ENCODE measurements at places on chromosomes 12 and 14.

GRCh38 chr12:68850390-68850789 is 42.4 kb downstream of the MDM2 start:
- no peak for DNase-seq

DNA sequence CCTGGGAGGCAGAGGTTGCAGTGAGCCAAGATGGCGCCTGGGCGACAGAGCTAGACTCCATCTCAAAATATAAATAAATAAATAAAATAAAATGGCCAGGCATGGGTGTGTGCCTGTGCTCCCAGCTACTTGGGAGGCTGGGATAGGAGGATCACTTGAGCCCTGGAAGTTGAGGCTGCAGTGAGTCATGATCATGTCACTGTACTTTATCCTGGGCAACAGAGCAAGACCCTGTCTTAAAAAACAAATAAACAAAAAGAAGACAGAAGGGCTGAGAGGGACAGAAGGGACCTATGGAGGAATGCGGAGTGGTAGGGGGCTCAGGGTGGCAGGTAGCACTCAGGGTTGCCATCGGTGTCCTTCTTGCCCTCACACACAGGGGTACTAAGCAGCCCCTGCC is 40.8 kb downstream of the PRPF40B start:
- no peak for DNase-seq

DNA sequence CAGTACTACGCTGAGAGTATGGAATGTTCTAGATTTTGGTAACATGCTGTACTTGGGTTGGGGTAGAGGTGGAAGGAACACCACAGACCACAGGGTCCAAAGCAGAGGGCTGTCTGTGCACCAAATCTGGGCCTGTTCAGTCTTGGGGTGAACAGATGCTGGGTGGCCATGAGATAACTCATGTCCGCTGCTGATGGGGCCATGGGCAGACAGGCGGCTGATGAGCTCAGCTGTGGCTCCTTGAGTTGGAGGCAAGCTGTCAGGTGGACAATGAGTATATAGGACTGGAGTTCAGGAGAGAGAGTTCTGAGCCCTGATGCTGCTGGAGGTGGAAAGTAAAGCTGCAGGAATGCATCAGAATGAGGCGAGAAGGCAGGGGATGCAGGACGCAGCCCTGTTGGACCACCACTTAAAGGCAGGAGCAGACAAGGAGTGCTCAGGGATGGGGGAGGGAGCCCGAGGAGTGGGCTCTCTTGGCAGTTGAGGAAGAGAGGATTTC is 6.2 kb downstream of the SMIM41 start:
- peak; percentile 8 for DNase-seq

- DNase-seq: no peak
These were observed 525.4 kb downstream of the TMEM121 start for GRCh38 chr14:106051796-106052195.

DNA sequence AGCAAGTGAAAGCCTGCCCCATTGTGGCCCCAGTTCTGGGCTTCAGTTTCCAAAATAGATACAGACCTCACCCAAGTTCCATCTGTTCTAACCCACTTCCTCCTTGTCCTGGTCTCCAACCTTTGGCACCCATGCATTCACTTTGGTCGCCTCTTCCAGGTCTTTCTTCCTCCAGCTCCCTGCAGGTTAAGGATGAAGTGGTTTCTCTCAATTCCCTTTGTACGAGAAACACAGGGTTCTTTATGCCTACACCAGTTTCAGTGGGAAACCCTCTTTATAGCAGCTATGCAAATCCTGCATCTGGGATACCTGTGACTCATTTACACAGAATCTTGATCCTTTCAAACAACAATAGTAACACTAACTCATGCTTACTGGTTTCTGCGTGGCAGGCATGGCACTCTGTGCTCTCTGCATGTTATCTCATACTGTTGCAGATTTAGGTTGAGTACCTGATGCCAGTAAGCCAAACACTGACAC is 110.6 kb upstream of the AMIGO2 start:
- DNase-seq: no peak

DNA sequence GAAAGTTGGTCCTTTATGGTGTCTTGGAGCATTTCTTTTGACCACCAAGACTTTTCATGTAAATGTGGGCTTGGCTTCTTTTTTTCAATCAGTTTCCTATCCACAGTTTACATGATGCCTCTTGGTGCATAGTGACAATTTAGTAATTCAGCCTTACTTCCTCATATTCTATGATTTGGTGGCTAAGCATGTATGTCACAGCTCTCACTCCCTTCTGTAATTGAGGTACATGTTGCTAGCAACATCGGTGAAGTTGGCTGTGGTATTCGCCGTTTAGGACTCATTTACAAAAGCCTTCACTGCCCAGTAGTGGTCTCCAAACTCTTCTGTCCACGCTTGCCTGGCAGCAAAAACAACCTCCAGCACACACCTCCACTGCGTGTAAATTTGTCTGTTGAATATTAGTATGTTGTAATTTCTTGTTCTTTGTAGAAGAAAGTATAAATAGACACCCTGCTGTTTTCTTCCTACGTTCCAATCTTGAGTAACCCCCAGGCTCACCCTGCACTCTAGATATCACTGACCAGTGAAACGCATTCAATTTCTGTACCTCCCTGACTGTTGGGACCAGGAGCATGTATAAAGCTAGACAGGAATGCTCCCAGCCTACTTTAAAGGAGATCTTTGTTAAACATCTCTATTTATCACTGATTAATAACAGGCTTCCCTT is 90.4 kb downstream of the PPP2R5C start:
- no peak for DNase-seq

Data from activated T-cell treated with anti-CD3 and anti-CD28 coated beads, Interleukin-2, amount 50 U/mL, for 24 hours (primary cell).